ENCODE measurements at places on chromosomes 7 and 10.

GRCh38 chr10:32148864-32149251, 92.6 kb upstream of the KIF5B start:
- no peak for DNase-seq

DNA sequence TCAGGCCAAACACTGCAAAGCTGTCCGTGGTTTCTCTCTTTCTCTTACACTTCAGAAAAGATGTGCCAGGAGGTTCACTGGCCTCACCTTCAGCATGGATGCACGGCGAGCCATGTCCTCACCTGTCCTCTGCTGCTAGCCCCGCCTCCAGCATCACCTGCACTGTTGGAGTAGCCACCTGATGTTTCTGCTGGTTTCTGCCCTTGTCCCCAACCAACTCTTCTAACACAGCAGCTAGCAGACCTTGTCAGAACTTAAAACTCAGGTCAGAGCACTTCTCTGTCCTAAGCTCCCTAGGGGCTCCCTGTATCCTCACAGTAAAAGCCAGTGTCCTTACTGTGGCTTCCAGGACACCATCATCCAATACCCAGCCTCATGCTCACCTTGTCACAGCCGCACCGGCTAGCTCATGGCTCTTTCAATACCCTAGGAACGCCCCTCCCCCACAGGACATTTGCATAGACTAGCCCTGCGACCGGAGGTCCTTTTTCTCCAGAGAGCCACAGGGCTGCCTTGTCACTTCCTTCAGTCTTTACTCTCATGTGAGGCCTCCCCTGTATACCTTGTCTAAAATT, 15.2 kb downstream of the PALD1 start:
- DNase-seq: no peak

DNA sequence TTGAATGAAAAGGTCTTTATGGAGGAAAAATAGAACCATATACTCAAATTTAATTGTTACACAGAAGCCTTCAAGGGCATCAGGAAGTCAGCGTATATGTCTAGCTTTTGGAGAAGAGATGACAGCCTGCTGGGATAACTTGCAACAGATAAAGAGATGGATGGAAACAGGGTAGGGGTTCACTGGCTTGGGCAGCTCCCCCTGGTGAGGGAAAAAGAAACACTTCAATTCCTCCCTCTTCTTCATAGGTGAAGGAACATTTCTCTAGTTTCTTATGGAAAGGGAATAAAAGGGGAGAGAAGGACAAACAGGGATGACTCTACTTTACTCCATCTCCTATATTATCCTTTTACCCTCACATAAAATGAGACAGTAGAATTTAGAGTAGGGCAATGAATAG, 635.7 kb downstream of the PHTF2 start:
- DNase-seq: no peak

DNA sequence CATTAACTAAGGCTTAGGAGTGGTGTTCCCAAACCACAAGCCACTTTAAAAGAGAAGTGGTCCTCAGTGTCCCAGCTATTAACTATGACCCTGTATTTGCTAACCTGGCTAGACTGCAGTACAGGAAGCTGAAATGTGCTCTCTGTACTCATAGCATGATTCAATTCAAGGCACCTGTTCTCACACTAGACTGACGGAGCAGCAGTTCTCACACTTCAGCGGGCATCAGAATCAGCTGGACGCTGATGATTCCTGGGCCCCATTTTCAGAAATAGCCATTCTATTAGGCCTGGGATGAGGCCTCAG, 24.5 kb upstream of the MSRB2 start:
- DNase-seq: no peak

- DNase-seq: no peak
Observed at GRCh38 chr7:142434666-142435167, 176.9 kb upstream of the PRSS58 start.

DNA sequence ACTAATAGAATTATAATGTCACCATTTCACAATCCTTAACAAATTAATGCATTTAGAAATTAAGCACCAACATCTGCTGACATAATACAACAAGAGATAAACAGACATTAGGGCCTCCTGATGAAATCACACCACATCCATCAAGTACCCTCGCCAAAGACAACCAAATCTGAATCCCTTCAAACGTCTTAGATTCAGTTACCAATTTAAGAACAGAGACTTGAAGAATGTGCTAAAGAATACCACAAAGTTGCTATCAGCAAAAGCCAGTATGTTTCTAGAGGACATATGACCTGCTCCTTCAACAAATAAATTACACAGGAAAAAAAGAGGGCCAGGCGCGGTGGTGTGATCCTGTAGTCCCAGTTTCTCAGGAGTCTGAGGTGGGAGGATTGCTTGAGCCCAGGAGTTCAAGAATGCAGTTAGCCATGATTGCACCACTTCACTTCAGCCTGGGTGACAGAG, 144.5 kb downstream of the REEP3 start:
- DNase-seq: no peak

GRCh38 chr7:108789451-108789850, 219.8 kb downstream of the DNAJB9 start:
- no peak for DNase-seq

GRCh38 chr10:133040198-133040597, 47.5 kb upstream of the ADGRA1 start:
- DNase-seq: no peak

- DNase-seq: no peak
Observed at GRCh38 chr7:31105256-31105950, 53.3 kb downstream of the ADCYAP1R1 start.

DNA sequence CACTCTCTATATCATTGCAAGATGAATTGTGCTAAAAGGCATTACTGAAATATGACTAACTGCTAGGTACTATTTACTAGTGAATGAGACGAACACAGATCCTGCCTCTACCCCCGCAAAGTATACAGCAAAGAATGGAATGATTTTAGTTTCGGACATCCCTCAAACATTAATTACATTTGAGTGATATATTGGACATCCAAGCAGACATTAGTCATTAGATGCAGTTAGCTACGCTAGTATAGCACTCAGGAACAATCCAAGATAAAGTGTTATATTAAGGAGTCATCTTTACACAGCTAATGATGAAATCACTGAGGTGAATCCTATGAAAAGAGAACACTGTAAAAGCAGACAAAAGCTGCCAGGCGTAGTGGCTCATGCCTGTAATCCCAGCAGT, 7.3 kb upstream of the TAF3 start:
- no peak for DNase-seq

DNA sequence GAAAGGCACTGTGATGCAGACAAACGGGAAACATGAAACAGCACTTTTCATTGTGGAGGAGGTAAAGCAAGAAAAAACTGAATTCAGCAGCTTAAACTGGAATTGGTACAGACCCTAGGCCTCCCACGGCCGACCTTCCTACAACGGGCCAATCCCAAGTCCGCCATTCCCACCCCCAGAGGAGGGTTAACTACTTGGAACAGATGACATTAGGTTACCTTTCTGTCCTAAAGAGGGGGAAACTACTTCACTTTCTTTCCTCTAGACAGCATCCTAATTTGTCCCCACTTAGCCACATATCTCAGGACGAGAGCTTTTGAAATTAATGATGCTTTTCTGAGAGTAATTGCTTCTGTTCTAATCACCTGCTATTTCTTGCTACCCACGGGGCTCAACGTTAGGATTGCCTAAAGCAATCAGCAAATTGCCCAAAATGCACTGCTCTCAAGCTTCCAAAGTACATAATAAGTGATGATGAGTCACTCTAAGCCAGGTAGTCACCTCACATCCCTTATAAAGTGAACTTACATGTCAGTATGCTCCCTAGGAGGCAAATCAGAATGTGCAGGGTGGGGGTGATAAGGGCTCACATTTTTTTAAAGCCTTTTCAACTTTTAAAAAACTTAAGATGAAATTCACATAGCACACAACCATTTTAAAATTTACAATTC, 36.7 kb downstream of the LSM5 start:
- no peak for DNase-seq

- no peak for DNase-seq
Observed at GRCh38 chr10:84375011-84375410, 46.6 kb downstream of the CCSER2 start.

- no peak for DNase-seq
Observed at GRCh38 chr10:52481986-52482555, 168.0 kb downstream of the DKK1 start.

DNA sequence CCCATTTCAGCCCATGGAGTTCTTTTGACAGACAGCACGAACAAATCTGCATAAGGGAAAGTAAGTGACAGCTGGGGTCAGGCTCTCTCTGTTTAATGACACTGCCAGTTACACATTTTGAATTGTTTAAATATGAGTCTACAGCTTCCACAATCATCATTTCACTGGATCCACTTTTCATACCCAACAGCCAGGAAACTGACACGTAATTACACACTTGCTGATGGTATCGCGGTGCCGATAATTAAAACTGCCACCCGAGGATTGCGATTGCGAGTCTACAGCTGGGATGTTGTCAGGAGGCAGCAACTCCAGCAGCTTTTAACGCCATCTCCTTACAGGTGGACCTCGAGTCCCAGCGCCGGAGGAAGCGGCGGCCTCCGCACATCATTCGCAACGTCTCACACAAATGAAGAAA, 230.8 kb upstream of the MGMT start:
- no peak for DNase-seq

- no peak for DNase-seq
Observed at GRCh38 chr10:44293842-44294241, 91.1 kb downstream of the CXCL12 start.

All from activated T-helper 1 cell treated with Interleukin-2 at 50 U/mL for 16 hours (primary cell).